Dermis microvascular lymphatic vessel endothelial cell (primary cell): ENCODE measurements at places on chromosomes 16 and 17. TPM values are rescaled to one million over a fixed set of nuclear protein-coding genes. Genes with fewer than 3 reads are reported as not detected.

DNA sequence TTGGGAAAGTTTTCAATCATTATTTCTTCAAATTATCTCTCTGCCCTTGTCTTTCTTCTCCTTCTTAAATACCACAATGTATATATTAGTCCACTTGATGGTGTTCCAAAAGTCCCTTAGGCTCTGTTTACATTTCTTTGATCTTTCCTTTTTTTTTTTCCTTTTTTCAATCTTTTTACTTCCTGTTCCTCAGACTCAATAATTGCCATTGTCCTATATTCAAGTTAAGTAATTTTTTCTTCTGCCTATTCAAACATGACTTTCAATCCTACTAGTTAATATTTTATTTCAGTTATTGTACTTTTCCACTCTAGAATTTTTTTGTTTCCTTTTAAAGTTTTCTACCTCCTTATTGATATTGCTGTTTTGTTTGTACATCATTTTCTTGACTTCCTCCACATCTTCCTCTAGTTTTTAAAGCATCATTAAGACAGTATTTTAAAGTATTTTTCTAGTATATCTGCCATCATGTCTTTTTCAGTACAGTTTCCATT is 15.8 kb upstream of the UQCRC2 start:
- no peak for DNase-seq

GRCh38 chr17:17425005-17425404 is 51.8 kb upstream of the MED9 start:
- DNase-seq = no peak

- peak; percentile 76 for DNase-seq
Observed at GRCh38 chr16:57892447-57893096, 78.4 kb downstream of the CNGB1 start.

DNA sequence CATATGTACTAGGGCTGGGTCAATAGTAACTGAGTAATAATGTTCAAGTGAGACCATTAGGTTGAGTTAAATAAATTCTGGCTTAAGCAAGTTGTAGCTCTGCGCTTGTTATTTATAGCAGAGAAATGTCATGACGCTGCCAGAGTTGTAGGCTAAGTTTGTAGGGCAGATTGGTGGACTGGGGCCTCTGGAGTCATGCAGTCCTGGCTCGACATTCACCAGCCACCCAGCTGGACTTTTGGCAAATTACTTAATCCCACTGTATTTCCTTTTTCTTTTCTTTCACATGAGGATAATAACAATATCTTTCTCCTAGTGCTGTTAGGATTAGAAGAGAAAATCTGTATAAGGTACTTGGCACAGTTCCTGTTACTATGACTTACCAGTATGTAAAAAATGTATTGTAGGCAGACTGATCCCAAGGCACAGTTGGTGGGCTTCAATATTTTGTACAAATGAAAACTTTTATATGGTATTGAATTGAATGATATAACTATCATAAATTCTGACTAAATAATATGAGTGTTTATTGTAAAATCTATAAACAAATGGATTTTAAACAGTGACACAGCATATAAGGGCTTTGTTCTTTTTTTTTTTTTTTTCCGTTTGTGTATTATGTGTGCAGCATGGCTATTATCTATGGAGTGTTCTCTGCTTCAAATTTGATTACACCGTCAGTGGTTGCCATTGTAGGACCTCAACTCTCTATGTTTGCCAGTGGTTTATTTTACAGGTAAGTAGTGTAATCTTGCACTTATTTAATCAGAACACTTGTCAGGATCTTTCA is 2.6 kb downstream of the MFSD11 start:
- no peak for DNase-seq

DNA sequence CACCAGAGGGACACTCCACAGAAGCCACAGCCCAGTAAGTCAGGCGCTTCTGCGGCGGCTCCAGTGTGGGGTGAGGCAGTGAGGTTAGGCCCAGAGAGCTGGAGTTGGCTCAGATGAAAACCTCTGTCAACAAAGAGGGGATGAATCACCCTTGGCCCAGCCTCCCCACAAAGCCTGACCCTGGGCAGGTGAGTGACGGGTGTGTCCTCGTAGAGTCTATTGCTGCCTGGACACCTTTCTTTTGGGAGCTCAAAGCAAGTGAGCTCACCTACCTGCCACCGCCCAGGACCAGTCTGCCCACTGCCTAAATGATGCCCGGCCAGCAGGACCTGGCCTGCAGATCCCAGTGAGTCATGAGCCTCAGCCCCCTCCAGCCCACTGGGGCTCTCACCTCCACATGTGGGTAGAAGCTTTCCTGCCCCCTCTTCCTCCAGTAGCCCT is 24.9 kb upstream of the DBNDD1 start:
- DNase-seq = no peak

GRCh38 chr17:22514767-22515320 is 822.5 kb downstream of the KCNJ18 start:
- DNase-seq = no peak

- peak; percentile 58 for DNase-seq
Observed at GRCh38 chr17:9021158-9021991, at the start of gene NTN1. Gene NTN1, plus strand, starts transcription at chr17:9021510. Its CDS starts 864 bp downstream, at chr17:9022374.

DNA sequence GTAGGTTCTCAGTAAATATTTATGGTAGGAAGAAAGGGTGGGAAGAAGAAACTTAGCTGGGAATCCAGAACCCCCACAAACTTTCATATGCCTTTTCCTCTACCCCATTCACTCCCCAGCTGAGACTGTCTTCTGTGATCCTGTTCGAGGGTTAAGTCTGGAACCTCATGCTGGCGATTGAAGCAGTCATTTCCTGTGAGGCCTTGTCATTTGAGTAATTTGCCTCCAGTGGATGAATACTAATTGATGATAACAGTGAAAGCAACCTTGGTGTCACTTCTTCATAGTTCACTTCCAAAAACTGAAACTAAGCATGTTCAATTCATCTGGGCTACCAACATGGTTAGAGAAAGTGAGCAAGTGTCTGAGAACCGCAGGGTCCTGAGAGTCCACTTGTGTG is 401.2 kb downstream of the CDH13 start:
- no peak for DNase-seq

GRCh38 chr17:46176975-46177374 is 16.3 kb downstream of the KANSL1 start:
- DNase-seq = no peak

DNA sequence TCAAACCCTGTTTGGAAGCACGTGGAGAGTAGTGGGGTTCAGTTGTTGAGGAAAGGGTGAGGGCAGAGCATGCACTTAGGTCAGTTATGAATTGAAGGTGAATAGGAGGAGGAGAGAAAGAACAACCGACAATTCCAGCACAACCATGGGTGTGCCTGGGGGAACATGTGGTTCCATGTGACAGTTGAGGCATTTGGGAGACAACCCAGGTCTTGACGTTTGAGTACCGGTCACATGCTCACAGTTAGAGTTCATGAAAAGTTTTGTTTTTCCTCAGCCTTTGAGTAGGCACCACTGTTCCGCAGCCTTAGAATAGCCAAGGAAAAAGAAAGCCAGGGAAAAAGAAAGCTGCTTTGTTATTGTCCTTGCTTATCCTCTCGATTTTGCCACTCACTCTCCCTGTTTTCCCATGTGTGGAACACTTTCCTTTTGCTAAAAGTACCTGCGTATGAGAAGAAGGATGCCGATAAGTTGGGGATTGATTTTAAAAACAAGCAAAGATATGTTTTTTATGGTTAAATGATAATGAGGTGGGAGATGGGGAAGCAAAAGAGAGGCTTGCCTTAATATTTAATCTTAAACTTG is 25.6 kb upstream of the ABCC11 start:
- no peak for DNase-seq

- no peak for DNase-seq
Observed at GRCh38 chr17:39705786-39706348, 6.0 kb downstream of the ERBB2 start.

DNA sequence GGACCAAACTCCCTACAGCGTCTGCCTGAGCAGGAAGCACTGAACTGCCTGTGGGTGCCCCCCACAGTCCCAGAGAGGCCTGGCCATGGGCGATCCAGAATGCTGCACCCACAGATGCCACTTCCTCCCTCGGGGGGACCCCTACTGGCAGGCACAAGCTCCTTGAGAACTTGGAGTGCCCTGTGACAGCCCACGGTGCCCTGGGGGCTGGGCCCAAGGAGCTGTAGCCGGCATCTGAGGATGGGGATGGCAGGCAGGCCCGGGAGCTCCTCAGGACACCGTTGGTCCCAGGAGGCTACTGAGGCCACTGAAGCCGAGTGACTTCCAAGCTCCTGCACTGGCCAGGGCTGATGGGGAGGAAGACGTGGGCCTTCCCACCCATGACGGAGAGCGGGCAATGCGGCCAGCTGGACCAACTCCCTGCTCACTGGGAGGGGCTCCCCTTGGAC is 15.1 kb upstream of the RASD1 start:
- no peak for DNase-seq

- DNase-seq = no peak
Observed at GRCh38 chr17:70875729-70876310, 706.5 kb downstream of the KCNJ2 start.

- no peak for DNase-seq
Observed at GRCh38 chr16:50815382-50815781, 73.5 kb downstream of the CYLD start.

DNA sequence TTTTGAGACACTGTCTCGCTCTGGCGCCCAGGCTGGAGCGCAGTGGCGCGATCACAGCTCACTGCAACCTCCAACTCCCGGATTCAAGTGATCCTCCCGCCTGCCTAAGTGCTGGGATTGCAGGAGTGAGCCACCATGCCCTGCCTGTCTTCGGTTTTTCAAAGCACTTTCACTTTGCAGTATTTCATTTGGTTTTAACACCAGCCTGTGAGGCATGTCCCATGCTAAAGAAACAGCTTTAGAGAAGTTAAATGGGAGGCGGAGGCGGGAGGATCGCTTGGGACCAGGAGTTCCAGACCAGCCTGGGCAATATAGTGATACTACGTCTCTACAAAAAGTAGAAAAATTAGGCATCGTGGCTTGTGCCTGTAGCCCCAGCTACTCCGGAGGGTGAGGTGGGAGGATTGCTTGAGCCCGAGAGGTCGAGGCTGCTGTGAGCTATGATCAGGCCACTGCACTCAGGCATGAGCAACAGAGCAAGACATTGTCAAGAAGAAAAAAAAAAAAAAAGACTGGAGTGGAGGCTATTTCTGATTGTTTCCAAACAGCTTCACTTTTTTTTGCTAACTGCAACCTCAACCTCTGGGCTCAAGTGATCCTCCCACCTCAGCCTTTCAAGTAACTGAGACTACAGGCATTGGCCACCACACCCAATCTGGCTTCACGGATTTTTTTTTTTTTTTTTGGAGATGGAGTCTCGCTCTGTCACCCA is 1.3 kb downstream of the METTL23 start:
- DNase-seq = peak; percentile 19

PRSS33 gene
- total RNA-seq = not detected in 2 replicates

SEZ6 gene
- not detected in 2 replicates for total RNA-seq

TSNAXIP1 gene
- 0.26 and 0.51 TPM in 2 replicates for total RNA-seq

CA10 gene
- not detected in 2 replicates for total RNA-seq

ADAT1 gene
- total RNA-seq = 47.4 and 65.4 TPM in 2 replicates

CCL17 gene
- total RNA-seq = not detected in 2 replicates

ZNF750 gene
- total RNA-seq = under 0.01 TPM in 2 replicates
